ENCODE measurements at places on chromosomes 13 and 19. TPM values are rescaled to one million over a fixed set of nuclear protein-coding genes. Genes with fewer than 3 reads are reported as not detected.

KIRREL2 gene
- under 0.01 TPM for total RNA-seq

ZNF486 gene
- total RNA-seq = 5.4 TPM

CNMD gene
- not detected for total RNA-seq

CCL25 gene
- total RNA-seq = not detected

EEF2 gene
- total RNA-seq = 2,452 TPM

SLC7A9 gene
- total RNA-seq = not detected

ADAT3 gene
- total RNA-seq = 3.0 TPM

LIN7B gene
- total RNA-seq = 5.2 TPM

OR4F17 gene
- not detected for total RNA-seq

ZNF550 gene
- 3.6 TPM for total RNA-seq

N4BP2L2 gene
- 24.4 TPM for total RNA-seq

GGACT gene
- total RNA-seq = 6.7 TPM

ZNF566 gene
- total RNA-seq = 3.4 TPM

GIPC3 gene
- 0.17 TPM for total RNA-seq

NLRP9 gene
- total RNA-seq = not detected

GRIK5 gene
- 1.0 TPM for total RNA-seq

MATK gene
- not detected for total RNA-seq

MAP4K1 gene
- under 0.01 TPM for total RNA-seq

APC2 gene
- under 0.01 TPM for total RNA-seq

NLRP5 gene
- not detected for total RNA-seq

ITGBL1 gene
- 24.9 TPM for total RNA-seq

GJA3 gene
- 0.30 TPM for total RNA-seq

VAV1 gene
- not detected for total RNA-seq

SPC24 gene
- 71.6 TPM for total RNA-seq

MPHOSPH8 gene
- total RNA-seq = 9.1 TPM

ZNF763 gene
- total RNA-seq = 0.17 TPM

LRRC8E gene
- total RNA-seq = 5.9 TPM

GJB2 gene
- not detected for total RNA-seq

C1QTNF9 gene
- total RNA-seq = not detected

UNC13A gene
- total RNA-seq = not detected

ZNF30 gene
- total RNA-seq = 1.8 TPM

SWSAP1 gene
- total RNA-seq = 2.1 TPM

NXNL1 gene
- not detected for total RNA-seq

ZNF865 gene
- 3.2 TPM for total RNA-seq

ZNF154 gene
- 1.0 TPM for total RNA-seq

LGALS7B gene
- total RNA-seq = not detected

RYR1 gene
- not detected for total RNA-seq

ATP4B gene
- not detected for total RNA-seq

CD22 gene
- total RNA-seq = not detected

TEX29 gene
- total RNA-seq = not detected

MBD3L2 gene
- total RNA-seq = not detected

SHISA7 gene
- total RNA-seq = not detected

MISP3 gene
- total RNA-seq = 1.2 TPM

ANKRD24 gene
- 2.0 TPM for total RNA-seq

CPB2 gene
- not detected for total RNA-seq

SUPT5H gene
- 63.8 TPM for total RNA-seq

IGFL3 gene
- not detected for total RNA-seq

CGB2 gene
- 0.34 TPM for total RNA-seq

OVOL3 gene
- total RNA-seq = not detected

CYP2F1 gene
- not detected for total RNA-seq

NLRP4 gene
- not detected for total RNA-seq

TSC22D1 gene
- 41.2 TPM for total RNA-seq

ZNF729 gene
- not detected for total RNA-seq

Data from bronchus fibroblast of lung (primary cell).